AG08396 (cell line): ENCODE measurements at places on chromosomes 7 and 10.

DNA sequence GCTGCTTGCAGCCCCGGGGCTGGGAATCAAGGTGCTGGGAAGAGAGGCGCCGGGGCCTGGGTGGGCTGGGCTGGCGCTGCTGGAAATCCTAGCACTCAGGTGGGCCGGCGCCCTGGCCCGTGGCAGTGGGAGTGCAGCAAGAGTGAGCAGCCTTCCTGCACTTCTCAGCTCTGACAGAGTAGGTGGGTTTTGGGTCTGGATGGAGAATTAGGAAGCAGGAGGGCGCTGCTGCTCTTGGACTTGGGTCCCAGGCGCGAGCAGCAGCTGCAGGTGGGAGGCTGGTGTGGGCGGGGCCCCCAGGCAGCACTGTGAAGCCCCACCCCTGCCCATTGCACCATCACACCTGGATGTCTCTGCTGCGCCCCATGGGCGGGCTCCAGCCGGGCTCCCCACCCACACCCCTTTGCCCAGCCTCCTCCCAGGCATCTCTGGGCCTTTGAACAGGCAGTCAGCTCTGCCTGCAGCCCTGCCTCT lies 6.0 kb downstream of the BRI3 start:
- no peak for DNase-seq

DNA sequence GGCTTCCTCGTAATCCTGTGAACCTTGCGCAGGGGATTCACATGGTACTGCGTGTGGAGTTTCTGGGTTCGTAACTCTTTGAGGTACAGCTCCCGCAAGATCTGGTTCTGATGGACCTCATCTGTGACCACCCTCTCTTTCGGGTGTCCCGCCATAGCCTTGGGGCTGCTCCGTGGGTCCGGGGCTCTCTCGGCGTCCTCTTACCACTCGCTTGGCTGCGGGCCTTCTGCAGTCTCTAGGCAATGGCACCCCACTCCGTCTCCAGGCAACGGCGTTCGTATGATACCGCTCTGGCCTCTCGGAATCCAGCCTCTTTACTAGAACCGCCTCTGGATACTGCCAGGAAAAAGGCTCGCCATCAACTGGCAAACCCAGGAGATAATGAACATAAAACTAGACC lies 54.7 kb upstream of the AMPH start:
- no peak for DNase-seq

- no peak for DNase-seq
These were observed 37.3 kb downstream of the CDH23 start for GRCh38 chr10:71433768-71434744.

DNA sequence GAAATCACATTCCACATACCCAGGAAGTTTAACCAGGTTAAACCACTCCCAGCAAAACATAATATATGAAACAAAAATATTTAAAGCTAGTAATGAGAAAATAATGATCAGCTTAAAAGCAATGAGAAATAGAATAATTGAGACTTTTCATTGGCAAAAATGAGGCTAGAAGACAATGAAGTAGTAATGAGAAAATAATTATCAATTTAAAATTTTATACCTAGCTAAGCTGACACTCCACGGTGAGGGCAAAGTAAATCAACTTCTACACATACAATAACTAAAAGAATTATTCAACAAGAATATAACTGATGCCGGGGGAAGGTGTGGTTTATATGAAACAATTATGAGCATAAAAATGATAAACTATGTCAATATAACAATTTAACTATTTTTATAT lies 82.2 kb upstream of the TES start:
- no peak for DNase-seq

DNA sequence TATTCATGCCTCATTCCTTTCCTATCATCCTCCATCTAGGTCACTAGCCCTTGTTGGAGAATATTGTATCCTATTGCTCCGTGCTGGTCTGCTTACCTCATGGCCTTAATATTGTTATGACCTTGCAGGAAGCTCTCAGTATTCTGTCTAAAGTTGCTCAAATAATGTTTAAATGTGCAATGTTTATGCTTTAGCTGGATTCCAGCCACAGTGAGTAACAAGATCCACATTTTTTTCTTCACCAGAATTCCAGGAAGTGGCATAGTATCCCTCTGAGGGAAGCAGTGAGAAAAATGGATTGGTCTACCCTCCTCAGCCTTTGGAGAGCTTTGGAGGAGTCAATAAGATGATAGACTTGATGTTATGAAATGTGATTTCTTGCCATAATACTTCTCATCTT lies 402.6 kb downstream of the NRG3 start:
- no peak for DNase-seq
